ENCODE measurements at places on chromosomes 7 and 10.

DNA sequence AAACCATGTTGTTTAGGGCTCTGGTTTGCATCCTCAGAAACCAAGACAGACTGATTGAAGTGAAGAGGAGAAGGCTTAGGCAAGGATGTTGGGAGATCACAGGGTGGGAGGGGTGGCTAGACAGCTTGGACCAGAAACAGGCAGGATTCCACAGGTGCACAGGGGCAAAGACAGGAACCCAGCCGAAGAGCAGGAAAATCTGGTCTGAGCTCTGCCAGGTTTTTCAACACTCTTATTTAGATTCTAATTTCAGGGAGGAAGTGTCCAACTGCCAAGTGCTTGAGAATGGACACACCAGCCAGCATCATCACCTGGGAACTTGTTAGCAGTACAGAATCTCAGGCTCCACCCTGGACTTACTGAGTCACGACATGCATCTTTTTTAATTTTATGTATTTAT is 93.8 kb downstream of the MARCHF5 start:
- no peak for DNase-seq

GRCh38 chr7:131094685-131095084 is 233.0 kb upstream of the MKLN1 start:
- DNase-seq = no peak

- DNase-seq = no peak
Observed at GRCh38 chr7:48182718-48183369, 11.6 kb downstream of the ABCA13 start.

DNA sequence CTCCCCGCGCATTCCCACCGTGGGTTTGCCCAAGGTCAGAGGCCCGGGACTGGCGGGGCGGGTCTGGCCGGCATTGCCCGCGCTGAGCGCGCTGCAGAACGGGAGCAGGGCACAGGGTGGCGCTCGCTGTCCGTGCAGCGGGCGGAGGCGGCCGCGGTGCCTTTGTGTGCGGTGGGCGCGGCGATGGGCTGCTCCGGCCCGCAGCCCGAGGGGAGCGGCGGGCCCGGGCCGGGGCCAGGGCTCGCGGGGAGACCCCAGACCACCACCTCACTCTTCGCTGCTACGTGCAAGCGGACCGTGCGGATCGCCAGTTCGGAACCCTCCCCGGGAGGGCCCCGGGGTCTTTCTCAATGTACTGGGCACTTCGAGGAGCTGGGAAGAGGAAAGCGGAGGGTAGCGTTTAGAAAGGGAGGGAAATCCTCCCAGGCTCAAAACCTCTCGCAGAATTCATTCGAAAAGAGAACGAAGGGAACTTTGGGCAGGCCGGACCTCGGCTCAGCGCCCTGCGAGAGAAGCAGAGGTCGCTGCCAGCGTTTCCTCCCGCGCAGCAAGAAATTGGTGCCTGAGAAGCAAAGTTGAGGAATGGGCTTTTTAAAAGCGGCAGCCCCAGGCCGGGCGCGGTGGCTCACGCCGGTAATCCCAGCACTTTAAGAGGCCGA is 8.5 kb downstream of the SP8 start:
- DNase-seq = no peak

DNA sequence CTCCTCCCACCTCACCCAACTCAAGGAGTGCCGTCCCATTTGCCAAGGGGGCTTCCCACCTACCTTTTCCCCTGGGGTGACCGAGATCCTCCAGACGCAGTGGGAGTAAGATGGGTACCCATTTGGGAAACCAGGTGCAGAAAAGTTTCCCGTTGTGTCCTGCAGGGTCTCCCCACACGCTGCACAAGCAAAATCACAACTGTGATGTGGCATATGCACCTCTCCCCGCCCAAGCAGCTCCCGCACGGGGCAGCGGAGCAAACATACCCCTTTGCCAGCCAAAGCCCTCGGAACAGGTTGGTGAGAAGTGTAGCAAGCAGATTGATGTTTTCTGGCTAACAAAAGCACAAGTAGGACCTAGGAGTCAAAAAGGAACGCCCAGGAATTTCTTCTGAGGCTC is 51.5 kb upstream of the OPALIN start:
- DNase-seq = no peak

- no peak for DNase-seq
Observed at GRCh38 chr7:38211486-38211885, 33.4 kb downstream of the STARD3NL start.

DNA sequence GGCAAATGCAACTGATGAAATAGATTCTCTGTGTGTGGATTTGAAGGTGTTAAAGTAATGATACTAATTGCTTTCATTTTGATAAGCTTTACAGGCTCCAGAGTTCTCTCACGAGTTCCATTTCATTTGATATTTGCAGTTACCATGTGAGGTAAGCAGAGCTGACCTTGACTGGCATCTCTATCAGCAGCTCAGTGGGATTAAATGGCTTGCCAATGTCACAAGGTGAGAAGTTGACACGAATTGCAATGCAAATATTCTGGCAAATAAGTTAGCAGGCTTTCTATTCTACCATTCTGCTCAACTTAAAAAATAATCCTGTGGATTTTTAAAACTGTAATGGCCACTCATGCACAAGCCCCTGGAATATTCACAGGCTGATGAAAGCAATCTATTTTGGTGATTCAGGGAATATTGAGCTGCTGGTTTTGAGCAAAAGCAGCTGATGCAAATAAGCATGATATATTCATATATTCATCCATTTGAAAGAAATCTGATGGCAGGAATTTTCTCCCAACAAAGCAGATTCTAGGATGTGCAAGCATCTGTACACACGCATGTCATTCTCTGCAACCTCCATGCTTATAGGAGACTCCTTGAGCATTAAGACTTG is 64.5 kb upstream of the ANKRD1 start:
- no peak for DNase-seq

DNA sequence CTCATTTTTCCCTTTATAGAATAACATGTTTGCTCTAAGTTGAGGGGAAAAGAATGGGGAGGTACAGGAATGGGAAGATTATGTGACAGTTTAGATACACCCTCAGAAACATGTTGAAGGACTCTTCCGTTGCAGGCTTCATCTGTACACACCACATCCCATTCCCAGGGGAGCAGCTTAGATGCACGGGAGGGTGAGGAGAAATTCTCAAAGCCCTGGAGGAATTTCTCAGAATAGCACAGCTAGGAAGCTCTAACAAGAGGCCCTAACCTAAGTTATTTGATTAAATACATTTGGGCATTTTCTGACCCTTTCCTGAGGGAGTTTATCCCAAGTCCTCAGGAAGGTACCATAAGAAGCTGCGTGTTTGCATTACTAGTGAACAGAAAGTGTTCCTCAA is 660.2 kb upstream of the IGFBP3 start:
- no peak for DNase-seq

- DNase-seq = no peak
Observed at GRCh38 chr10:62726638-62727037, 77.9 kb upstream of the ADO start.

DNA sequence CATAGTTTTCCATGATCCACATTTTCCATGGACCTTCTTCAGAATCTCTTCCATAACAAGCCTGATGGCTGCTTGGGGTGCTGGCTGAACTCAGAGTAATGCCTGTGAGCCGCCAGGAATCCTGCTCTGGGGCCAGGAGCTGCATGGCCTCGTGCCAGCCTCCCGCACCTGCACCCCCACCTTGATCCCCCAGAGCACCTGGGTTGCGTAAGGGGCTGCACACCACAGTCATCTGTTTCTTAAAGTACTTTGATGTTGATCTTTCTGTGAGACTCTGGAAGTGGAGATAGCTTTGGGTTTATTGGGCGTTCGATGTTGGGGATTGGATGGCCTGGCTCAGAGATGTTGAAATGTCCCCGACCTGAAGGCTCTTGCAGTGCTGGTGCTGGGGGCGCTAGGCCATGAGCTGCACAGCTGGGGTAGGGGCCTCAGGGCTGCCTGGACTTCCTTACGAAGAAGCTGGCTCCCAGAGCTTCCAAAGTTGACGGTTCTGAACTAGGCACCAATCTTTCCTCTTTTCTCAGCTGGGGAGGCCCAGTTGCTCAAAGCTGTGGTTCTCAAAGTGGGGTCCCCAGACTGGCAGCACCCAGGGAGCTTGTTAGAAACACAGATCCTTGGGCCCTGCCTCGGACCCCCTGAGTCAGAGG is 534.0 kb downstream of the DNAJB6 start:
- no peak for DNase-seq

GRCh38 chr10:18221123-18221522 is 80.9 kb downstream of the CACNB2 start:
- no peak for DNase-seq

GRCh38 chr7:80147543-80148391 is 13.1 kb downstream of the GNAI1 start:
- DNase-seq = no peak

GRCh38 chr10:129719415-129719739 is 244.7 kb downstream of the EBF3 start:
- no peak for DNase-seq

DNA sequence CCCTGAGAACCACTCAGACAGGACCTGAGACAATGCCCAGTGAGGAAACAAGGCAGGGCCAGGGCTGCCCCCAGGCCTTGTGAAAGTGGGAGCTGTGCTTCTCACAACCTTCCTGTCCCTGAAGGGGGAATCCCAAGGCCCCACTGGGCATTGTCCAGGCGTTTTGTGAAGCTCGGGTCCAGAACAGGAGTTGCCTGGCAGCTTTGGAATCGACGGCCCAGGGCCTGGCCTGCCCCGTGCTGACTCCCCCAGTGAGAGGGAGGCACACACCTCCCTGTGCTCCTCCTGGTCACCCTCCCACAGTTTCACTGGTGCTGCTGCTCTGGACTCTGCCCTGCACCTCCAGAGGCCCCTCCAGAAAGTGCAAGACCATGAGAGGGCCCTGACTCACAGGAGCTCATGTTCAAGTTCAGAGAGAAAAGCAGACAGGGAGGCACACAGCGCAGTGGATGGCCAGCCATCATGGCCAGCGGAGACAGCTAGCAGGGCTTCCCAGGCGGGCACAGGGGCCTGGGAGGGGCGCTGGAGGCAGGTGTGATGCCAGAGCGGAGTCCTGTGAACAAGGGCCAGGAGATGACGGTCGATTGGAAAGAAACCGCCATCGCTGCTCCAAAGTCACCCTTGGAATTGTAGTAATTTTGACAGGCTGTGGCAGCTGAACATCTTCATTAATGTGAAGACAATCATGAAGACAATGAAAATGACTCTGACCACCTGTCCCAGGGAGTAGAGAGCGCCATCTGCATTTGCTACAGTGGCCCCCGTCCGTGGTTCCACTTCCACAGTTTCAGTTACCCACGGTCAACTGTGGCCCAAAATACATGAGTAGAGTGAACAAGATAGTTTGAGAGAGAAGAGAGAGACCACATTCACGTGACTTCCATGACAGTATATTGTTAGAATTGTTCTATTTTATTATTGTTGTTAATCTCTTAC is 103.7 kb downstream of the MKI67 start:
- DNase-seq = no peak

- DNase-seq = no peak
Observed at GRCh38 chr7:128115821-128116723, 84.8 kb upstream of the LRRC4 start.

GRCh38 chr10:62699148-62699547 is 105.4 kb upstream of the ADO start:
- DNase-seq = no peak

DNA sequence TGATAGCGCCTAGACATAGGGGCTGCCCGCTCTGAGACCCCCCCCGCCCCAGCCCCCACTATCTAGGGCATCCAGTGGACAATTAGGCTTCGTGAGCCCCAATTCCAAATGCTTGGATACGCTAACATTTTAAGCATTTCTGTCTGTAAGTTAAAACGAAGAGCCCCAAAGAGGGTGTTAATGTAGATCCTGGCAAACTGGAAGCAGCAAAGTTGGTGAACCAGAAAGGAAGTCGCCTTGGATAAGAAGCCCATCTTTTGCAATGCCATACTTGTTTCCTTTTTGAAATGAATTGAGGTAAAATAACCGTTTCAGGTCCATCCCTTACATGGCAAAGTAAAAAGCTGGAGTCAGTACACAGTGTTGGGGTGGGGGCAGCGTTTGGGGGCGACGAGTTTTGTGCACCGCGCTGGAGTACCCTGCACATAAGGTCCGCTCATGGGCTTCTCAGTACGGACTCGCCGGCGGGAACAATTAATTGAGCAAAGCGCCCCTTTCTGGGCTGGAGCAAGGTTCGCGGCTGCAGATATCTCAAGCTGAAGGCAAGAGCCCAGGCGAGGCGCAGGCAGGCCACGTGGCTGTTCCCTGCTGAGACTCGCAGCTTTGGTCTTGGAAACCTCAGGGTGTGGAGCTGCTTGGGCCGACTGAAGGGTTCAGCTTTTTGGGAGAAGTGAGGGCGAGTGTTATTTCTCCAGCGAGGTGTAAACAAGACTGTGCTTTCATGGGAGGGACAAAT is 1.4 kb upstream of the TWIST1 start:
- no peak for DNase-seq

DNA sequence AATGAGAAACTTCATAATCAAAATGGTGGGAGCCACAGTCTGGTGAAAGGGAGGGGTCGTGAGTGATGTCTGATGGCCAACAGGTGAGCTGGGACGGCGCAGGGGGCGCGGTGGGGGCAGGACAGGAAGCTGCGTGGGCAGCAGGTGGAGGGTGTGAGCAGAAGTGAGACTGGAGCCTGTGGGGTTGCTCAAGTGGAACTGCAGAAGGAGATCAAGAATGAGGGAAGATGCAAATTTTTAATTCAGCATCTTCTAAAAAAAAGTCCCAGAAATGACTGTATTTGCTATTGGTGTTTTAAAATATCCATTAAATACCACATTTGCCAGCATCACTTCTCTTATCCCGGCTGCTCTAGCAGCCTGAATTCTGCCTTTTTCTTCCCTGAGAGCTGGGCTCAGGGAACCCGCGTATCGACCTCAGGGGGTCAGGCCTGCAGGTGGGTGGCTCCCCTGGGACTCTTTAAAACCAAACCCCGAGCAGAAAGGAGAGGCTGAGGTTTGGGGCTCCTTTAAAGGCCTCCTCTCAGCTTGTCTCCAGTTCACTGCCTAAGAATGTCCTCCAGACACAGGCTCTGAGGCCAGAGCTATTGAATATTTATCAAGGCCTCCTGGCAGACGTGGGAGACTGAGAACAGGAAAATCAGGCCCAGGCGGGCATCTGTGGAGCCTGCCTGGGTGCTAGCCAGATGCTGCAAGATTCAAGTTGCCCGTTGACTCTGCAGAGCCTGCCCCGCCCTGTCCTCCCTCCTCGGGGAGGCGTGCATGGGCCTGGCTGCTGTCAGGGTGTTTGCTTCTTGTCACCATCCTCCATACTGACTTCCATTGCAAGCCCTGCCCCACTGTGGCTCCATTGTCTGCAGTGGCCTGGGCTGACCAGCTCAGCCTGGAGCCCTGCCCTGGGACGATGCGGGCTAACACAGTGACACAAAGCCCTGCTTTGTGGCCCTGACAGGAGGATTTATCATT is 53.9 kb downstream of the SYPL1 start:
- no peak for DNase-seq

- no peak for DNase-seq
Observed at GRCh38 chr7:129612112-129613015, 844 bp downstream of the NRF1 start.

DNA sequence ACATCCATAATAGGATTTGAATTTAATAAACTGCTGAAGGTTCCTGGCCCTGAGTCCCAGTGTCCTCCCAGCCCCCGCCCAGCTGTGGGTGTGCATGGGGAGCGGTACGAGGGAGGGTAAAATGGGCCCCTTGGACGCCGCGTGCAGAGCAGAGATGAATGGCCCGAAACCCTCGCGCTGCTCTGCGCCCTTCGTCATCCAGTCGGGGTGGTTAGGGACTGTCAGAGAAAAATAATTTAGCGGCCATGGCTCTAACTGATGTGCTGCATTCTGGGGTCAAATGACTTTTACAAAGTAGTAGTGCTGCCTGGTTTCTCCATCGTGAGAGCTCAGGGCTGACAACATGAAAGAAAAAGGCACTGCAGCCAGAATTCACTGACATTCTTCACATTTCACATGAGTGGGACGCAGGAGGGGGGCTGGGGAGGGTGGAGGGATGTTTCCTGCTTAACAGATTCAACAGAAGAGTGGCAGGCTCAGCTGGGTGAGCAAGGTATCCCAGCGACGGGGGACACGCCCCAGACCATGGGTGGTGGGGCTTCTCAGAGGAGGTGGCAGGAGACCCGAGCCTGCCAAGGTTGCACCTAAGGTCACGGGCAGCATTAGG is 304.5 kb downstream of the WDR37 start:
- DNase-seq = no peak

Measured in stimulated activated CD8-positive, alpha-beta memory T cell treated with anti-CD3 and anti-CD28 coated beads, Interleukin-4, amount 100 ng/mL, for 4 hours (primary cell).